ENCODE measurements at places on chromosomes 3 and 15.

DNA sequence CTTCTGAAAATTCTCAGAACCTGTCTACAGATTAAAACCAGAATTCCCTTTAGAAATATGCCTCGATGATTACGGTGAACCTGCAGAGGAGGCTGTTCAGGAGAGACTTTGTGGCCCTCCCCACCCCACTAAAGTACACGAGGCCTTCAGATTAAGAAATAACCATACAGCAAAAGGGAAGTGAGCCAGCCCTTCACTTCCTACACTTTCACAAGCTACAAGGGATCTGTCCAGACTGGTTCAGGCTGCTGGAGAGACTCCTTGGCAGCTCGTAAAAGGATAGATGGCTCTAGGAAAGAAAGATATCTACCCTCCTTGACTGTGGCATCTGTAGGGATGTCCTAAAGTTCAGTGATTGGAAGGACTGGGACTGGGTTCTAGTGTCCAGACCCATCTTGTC is 102.6 kb downstream of the ALDH1A2 start:
- no peak for DNase-seq

DNA sequence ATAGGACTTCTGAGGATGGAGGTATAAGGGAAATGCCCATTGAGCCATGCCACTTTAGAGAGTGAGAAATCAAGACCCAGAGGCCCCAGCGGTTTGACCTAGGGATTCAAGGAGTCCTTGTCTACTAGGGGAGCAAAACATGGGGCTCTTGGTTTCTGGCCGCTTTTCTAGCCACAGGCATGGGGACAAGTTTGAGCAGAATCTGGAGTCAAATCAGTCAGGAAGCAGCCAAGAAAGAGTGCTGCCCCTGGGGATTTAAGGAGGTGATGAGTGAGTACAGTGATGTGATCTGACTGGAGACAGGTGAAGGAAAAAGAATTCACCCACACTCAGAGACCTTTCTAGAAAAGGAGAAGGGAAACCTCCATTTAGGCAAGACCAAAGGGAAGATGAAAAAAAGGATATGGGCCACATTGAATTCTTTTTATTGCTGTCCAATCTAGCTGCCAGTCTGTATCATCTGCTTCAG is 244.0 kb upstream of the TBC1D5 start:
- DNase-seq, result no peak

GRCh38 chr3:188786424-188786823 is 385.3 kb upstream of the TPRG1 start:
- no peak for DNase-seq

DNA sequence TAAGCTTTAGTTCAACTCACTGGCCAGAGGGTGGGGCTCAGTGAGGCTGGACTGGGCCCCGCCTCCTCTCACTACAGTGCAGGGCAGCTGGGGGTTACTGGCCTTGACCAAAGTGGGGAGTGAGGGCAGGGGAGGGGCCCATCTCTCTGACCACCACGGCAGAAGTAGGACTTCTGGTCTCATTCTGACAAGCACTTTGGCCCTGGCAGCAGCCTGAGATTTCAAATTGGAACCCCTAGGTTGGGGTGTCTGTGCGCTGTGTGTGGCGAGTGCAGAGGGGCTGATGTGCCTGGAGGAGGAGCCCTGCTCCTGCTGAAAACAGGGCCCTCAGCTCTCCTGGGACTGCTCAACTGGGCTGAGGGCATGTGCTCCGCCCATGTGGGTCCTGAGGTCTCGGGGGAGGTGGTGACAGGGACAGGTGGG is 60.3 kb upstream of the RPL32 start:
- DNase-seq, result no peak

GRCh38 chr3:14461748-14462324 is 59.4 kb downstream of the SLC6A6 start:
- peak; percentile 79 for DNase-seq

- no peak for DNase-seq
Observed at GRCh38 chr3:69058180-69058946, 6.2 kb upstream of the TMF1 start.

DNA sequence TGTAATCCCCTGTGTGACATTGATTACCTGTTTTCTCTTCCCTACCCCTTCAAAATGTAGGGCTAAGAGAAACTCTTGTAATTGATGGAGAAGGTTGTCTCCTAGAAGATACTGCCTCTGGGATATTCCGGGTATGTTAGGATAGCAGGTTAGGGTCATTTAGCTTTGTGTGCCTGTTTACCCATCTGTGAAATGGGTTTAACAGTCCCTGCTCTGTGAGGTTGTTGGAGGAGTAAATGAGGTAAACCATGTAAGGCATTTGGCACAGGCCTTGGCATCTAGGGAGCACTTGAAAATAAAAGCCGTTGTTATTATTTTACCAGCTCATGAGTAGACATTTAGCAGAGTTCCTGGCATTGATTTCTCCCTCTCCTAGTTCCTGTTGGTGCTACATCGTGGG is 16.4 kb downstream of the PTPRG start:
- no peak for DNase-seq

GRCh38 chr3:194570235-194570634 is 63.0 kb downstream of the TMEM44 start:
- DNase-seq, result no peak

GRCh38 chr15:99130765-99131440 is 26.0 kb downstream of the SYNM start:
- DNase-seq, result no peak

Measured in A549 (cell line).